ENCODE measurements at places on chromosomes 1 and 21.

DNA sequence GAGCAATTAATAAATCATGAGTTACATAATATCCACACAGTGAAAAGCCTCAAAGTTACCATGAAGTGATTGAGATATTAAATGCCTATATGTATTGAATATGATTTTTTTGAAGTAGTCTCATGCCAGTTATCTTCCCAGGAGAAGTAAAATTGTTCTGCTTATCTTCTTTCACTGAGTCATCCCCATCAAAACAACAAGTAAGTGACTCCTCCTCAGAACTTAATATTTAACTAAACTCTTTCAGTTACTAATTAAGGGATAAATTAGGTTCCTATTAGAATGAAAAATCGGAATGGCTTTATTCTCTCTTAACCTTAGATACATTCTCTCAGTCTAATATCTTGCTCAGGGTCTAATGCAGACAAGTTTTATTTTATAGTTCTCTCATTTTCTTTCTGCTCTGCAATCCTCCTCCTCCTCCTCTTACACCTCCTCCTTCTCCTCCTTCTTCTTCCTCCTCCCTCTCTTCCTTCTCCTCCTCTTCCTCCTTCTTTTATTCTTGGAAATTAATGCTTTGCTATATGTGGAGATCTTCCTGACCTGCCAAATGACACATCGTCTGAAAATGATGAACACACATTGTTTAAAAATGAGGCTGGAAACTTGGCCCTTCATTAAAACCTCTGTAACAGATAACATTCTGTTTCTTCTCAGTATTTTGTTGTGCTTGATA lies 110.9 kb downstream of the RUNX1 start:
- DNase-seq: no peak

- DNase-seq: no peak
Measured at GRCh38 chr21:42257091-42257765, 38.3 kb downstream of the ABCG1 start.

GRCh38 chr1:115283249-115283648 lies 54.8 kb downstream of the NGF start:
- no peak for DNase-seq

DNA sequence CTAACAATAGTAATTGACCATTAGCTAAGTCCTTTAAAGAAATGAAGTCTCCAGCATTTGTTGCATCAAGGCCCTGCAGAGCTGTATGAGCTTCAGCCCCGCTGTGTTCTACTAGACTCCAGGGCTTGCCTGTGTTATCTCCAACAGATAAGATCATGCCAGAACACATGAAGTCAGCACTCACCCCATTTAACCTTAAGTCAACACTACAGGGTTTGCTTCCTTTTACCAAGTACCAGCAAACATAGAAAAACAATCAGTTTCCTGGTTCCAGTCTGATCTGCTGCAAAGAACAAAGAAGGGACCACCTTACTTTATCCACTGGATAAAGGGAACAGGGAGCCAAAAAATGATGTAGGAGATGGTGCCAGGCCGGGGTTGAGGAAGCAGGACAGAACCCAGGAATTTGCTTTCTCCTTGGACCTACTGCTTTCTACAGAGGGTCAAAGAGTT lies 41.3 kb upstream of the ENAH start:
- DNase-seq: no peak

DNA sequence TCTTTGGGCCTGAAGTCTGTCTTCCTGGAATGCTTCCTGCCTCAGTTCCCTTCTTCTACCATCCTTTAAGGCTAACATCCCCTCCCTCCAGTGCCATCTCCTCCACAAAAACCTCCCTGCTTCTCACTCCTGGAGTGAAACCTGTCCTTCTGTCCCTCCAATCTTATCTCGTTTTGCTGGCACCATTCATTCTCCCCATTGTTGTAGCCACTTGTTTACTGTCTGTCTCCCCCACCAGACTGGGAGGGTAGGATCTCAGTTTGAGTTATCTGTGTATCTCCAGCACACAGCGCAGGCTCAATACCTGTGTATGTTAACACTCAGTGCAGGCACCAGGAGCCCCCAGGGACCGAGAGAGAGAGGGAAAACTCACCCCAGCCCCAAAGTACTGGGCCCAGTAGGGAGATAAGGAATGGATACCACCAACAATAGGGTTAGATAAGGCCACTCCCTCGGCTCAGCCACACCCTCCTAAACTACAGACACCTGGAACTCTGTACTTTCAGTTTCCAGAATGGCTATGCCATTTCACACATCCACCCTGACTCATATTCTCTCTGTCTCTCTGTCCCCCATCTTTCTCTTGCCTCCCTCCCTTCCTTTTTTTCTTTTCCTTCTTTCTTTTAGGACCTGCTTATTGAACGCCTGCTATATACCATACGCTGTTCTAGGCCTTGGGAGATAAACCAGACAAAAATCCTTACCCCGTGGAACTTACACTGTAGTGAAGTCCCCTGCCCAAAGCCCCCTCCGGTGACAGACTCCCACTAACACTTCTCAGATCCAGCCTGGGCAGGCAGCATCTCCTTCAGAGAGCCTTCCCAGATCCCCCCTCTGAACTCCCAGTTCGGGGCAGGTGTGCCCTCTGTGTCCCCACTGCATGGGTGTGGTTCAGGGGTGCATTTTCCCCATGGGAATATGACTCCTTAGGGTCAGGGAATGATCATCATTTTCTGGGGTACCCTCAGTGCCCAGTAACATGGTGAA lies 3.3 kb upstream of the SSBP3 start:
- peak; percentile 53 for DNase-seq

- DNase-seq: no peak
Measured at GRCh38 chr1:159783724-159784123, 3.0 kb downstream of the DUSP23 start.

DNA sequence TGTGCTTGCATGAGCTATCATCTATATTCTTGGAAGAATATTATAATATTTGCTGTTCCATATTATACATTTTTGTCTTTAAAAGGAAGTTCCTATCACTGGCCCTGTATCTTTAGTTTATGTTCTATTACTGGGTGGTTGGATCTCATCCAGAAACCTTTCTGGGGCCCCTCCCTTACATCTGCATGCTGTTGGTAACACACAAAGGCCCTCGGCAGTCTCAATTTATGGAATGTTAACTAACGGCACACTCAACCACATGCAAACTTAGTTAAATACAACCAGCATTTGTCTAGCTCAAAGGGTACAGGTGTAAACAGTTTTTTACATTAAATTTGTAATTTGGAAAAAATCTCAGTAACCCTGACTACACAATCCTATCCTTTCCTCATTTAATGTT lies 9.7 kb upstream of the HYI start:
- DNase-seq: no peak

- DNase-seq: no peak
Measured at GRCh38 chr1:233735847-233736246, 121.9 kb downstream of the KCNK1 start.

All from activated T-cell treated with anti-CD3 and anti-CD28 coated beads, Interleukin-2, amount 50 U/mL, for 24 hours (primary cell).